ENCODE measurements at places on chromosomes 2 and 18. TPM values are rescaled to one million over a fixed set of nuclear protein-coding genes. Genes with fewer than 3 reads are reported as not detected.

Gene OTOF
- 1.9 TPM for total RNA-seq

Gene NYAP2
- 5.1 TPM for total RNA-seq

Gene GPC1
- 83.8 TPM for total RNA-seq

Gene UGT1A9
- total RNA-seq: not detected

Gene FMNL2
- 185 TPM for total RNA-seq

Gene OTX1
- 1.8 TPM for total RNA-seq

Gene WDSUB1
- total RNA-seq: 16.7 TPM

Gene AMER3
- total RNA-seq: 27.7 TPM

Gene POMC
- 0.91 TPM for total RNA-seq

Gene LYG2
- total RNA-seq: not detected

Gene RAB6C
- total RNA-seq: 2.7 TPM

Gene HOXD10
- not detected for total RNA-seq

Gene FRZB
- 3.6 TPM for total RNA-seq

Gene GALR1
- total RNA-seq: 0.56 TPM

Gene MAP3K19
- 0.87 TPM for total RNA-seq

Gene CHCHD5
- total RNA-seq: 20.7 TPM

Gene SCG2
- 36.5 TPM for total RNA-seq

Gene ABHD1
- total RNA-seq: 1.9 TPM

Gene CCDC178
- 0.81 TPM for total RNA-seq

Gene ANKRD23
- total RNA-seq: 9.6 TPM

Gene ST6GAL2
- total RNA-seq: 44.3 TPM

Gene ALKAL2
- total RNA-seq: 1.5 TPM

Gene IL1RL1
- 14.7 TPM for total RNA-seq

Gene APLF
- 9.6 TPM for total RNA-seq

Gene ASXL3
- total RNA-seq: 39.3 TPM

Gene XIRP2
- total RNA-seq: not detected

Gene CHRNG
- not detected for total RNA-seq

Gene PLGLB1
- total RNA-seq: 33.7 TPM

Gene ZBTB7C
- total RNA-seq: 26.2 TPM

Gene ASTL
- not detected for total RNA-seq

Gene MOGAT1
- 0.90 TPM for total RNA-seq

Gene RIOK3
- 44.9 TPM for total RNA-seq

Gene C18orf54
- 7.0 TPM for total RNA-seq

Gene ITGB6
- not detected for total RNA-seq

Gene CYRIA
- total RNA-seq: 102 TPM

Gene GKN1
- not detected for total RNA-seq

Gene ABCB11
- total RNA-seq: not detected

Gene STPG4
- total RNA-seq: 0.53 TPM

Gene SKOR2
- total RNA-seq: not detected

Gene CAVIN2
- 30.9 TPM for total RNA-seq

Gene MOCOS
- 0.13 TPM for total RNA-seq

Gene MPHOSPH10
- 28.5 TPM for total RNA-seq

Data from dorsolateral prefrontal cortex (tissue), 122 donors.